CD4-positive, alpha-beta memory T cell (primary cell): ENCODE measurements at places on chromosomes 13 and 19. TPM values are rescaled to one million over a fixed set of nuclear protein-coding genes. Genes with fewer than 3 reads are reported as not detected.

- no peak for DNase-seq
Observed at GRCh38 chr13:95858286-95859075, 181.5 kb downstream of the DNAJC3 start.

GRCh38 chr13:50464349-50465251 is 378.9 kb downstream of the DLEU7 start:
- DNase-seq = no peak

- no peak for DNase-seq
Observed at GRCh38 chr13:51861723-51862300, at the start of gene CCDC70. TSS of gene CCDC70 (plus strand) at chr13:51861969. CDS start at chr13:51865412, 3,443 bp downstream.

DNA sequence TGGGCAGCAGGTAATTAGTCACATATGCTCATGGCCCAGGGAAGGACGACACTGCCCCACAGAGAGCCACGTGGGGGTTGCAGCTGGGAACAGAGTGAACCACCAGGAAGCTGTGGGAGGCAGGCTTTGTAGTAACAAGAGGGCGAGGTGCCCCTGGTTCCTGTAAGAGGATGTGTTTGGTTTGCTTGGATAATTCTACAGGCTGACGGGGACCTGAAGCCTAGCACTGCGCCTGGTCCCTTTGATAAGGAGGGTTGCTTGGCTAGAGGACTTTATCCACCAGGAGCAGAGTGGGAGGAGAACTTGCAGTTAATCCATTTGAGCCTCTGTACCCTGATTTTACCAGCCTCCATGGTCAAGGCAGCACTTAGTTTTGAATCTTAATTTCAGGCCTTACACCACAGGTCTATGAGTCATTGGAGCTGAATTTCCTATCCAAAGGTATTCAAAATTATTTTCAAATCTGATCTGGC is 67.4 kb upstream of the CLDN10 start:
- DNase-seq = no peak

GRCh38 chr19:8393871-8394250 is 3.7 kb downstream of the RAB11B start:
- no peak for DNase-seq

DNA sequence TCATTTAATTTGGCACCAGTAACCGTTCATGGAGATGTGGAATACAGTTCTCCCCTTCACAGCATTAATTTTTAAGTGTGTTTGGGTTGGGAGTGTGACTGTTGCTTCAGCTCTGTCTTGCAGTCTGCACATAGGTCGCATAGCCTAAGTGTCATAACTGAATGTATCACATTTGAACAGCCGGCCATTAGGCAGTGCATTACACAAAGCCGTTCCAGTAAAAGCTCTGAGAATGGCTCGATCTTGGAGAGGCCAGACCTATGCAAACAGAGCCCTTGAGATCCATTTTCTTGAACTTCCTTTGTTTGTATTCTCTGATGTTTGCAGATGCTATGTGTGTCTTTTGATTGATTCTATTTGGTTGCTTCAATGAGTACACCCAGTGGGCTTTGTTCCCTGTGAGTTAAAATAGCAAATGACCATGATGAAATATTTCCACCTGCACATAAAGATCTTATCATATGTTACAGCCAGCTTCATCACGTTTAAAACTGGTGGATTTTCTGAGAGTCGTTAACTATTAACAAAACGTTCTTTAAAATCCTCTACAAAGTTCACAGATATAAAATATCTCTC is 1104.9 kb upstream of the SLC10A2 start:
- DNase-seq = no peak

- DNase-seq = no peak
Observed at GRCh38 chr13:31767175-31767900, 28.0 kb downstream of the RXFP2 start.

DNA sequence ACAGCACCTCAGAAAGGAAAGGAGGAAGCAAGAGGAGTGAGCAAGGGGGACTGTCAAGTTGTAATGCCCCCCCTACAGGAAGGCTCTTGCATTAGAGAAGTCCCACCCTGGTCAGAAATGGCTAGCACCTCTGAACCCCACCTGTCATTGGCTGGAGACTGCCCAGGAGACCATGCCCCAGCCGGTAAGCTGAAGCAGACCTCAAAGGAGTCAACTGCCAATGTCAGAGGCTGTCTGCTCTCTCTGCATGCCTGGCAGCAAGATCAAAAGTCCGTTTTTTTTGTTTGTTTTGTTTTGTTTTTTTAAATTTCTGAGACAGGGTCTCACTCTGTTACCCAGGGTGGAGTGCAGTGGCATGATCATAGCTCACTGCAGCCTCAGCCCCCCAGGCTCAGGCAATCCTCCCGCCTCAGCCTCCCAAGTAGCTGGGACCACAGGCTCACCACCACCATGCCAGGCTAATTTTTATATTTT is 8.1 kb upstream of the BCL3 start:
- no peak for DNase-seq

DNA sequence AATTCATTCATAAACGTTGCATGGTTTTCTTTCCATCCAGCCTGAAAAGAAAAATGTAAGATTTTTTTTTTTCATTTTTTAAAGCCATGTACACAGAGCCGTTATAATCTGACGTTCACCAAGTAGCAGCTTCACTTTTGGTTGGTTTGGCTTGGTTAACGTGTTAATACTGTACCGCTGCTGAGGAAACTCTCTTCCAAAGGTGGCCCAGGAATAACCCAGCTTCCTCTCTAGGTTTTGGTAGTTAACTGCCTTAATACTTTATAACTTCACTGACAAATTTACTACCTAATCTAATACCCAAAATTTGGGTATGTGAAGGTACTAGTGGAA is 1.7 kb downstream of the INTS6 start:
- no peak for DNase-seq

DNA sequence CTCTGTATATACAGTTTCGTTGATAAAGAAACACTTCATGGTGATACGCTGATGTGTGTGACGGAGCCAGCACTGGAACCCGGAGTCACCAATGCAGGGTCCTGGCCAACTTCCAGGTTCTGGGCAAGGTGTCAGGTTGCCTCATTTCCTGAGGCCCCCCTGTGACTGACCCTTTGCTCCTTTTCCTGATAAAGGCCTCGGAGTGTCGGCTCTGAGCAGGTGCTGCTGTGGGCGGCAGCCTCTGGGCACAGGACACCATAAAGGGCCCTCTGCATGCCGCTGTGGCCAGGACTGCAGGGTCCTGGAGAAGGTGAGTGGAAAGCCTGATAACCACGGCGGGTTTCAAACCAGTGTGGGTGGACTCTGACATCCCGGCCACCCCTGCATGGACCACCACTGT is 17.3 kb upstream of the MYDGF start:
- no peak for DNase-seq

GRCh38 chr19:36973021-36973843 is 57.1 kb downstream of the ZNF568 start:
- DNase-seq = peak; percentile 77

DNA sequence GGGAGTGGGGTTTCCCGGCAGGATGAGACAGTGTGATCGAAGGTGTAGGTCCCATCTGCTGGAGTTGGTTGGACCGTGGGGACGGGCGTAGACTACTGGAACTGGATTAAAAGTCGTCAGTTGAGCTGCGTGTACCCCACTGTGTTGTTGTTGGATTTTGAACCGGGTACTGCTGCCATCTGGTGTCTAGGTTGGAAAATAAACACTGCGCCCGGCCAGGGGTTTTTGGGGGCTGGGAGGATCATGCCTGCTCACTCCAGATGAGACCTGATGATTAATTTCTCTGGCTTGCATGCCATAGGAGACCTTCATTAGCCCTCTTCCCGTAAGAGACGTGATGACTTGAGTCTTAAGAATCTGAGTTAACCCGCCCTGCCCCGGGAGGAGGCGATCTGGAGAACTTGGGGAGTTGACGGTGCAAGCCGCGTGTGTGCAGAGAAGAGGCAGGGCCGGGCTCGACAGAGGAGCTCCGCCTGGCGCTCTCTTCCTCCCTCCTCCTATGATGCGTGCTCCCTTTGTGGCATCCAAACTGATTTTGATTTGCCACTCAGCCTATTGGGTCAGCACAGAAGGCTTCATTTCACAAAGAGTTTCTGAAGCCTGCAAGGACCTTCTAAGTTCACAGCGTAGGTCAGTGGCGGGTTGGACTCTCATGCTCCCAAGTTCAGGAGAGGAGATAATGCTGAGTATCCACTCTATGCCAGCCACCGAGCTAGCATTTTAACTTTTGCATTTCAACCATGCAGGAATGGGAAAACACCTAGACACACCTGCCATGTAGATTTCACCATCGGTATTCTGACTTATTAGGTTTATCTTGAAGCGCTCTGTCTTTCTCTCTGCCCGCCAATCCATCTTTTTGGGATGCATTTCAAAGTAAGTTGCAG is 2.7 kb downstream of the UHRF1 start:
- DNase-seq = peak; percentile 72

GRCh38 chr13:26867451-26868091 is 107.0 kb upstream of the GPR12 start:
- DNase-seq = no peak

DNA sequence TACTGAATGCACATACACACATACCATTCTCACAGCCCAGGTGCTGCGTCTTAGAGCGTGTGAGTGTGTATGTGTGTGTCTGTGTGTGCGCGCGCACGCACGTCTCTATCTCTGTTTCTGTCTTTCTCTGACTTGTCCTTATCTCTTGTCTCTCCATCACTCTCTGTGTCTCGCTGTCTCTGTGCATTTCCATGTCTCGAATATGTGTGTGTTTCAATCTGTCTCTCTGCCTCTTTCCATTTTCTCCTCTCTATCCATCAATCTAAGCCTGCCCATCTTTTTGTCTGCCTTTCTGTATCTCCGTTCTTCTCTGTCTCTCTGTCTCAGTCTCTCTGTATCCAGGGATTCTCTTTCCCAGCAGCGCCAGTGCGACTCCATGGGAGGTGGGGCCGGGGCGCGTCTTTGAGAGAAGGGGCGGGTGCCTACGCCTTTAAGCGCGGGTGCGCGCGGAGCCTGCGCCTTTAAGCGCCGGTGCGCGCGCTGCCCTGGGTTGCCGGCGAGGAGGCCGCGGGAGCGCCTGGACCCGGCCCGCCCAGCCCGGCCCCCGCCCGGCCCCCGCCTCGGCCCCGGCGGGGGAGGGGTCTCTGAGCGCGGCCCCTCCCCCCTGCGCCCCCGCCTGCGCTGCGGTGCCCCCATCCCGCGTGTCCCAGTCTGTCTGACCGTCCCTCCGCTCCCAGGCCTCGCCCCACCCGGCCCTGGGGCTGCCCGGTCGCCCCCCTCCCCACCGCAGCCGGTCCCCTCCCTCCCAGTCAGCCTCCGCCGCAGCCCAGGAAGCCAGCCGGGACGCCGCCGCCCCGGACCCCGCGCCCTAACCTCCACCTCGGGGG is at the start of gene LRFN3:
LRFN3 (plus strand) TSS at position 464 of the 827 bp plus-strand sequence. CDS start 3,052 bp downstream, outside the sequence.
- peak; percentile 45 for DNase-seq

DNA sequence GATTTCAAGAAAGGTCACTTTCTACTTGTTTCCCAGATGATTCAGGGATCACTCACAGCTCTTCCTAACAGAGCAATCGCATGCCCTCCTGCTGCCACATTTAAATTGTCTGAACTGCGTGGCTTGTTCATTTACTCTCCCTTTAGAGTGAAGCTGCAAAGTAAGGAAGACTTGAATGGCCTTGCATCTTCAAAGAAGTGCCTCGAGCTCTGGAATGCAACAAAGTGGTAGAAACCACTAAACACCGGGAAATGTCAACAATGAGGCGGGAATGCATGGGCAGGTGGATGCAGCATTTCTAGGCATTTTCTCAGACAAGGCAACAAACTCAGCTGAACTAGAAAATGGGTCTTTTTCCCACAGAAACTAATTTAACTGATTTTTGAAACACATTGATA is 10.3 kb upstream of the DACH1 start:
- no peak for DNase-seq

The LSR gene
- total RNA-seq = 48.9 TPM

The FOSB gene
- 4.7 TPM for total RNA-seq

The TEX101 gene
- total RNA-seq = not detected

The ZNF709 gene
- 7.1 TPM for total RNA-seq

The GIPR gene
- 6.4 TPM for total RNA-seq

The CCNE1 gene
- total RNA-seq = 3.4 TPM

The SULT2A1 gene
- not detected for total RNA-seq

The LYL1 gene
- 16.1 TPM for total RNA-seq
